ELF-1 (cell line): ENCODE measurements at places on chromosomes 11 and 22.

GRCh38 chr11:73564903-73565302 lies 33.0 kb downstream of the FAM168A start:
- DNase-seq, result no peak

DNA sequence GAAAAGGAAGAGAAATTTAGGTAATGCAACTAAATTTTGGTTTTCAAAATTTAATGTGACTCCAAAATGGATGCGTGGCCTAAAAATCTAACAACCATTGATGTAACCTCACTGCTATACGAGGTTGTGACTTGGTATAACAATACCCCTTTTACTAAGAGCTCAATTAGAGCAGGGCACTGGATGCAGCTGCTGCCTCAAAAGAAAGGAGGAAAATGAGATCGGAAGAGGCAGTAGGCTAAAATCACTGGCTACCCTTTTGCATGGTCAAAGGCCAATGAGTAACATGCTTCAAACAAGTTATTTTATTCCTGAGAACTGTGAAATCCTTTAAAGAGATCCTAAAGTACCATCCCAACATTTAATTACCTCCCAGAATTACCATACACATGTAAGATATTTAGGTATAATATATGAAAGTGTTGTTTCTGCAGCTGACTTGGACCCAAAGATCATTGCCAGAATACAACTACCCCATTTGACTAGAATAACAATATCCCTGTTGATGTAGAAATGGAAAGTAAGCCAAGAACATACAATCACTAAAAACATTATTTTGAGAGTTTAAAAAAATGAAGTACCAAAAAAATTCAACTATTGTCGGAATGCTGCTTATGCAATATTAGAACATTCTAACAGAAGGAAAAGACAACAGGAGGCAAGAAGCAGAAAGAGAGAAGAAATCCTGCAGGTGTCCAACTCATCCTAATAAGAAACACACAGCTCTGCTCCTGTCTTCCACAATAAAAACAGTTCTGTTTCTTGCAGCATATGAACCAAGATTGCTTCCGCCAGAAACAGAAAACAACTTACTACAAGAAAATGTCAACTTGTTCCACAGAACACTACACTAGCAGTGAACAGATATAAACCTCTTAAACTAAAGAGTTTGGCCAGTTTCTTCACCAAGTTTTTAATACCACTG lies 15.0 kb downstream of the SIK3 start:
- no peak for DNase-seq

GRCh38 chr11:70192666-70193410 lies 10.3 kb upstream of the FADD start:
- no peak for DNase-seq

- no peak for DNase-seq
These were observed 16.8 kb downstream of the HSPA8 start for GRCh38 chr11:123045101-123045500.

- no peak for DNase-seq
These were observed 16.9 kb downstream of the RSPH14 start for GRCh38 chr22:23124611-23125511.

GRCh38 chr22:40482391-40482790 lies 112.0 kb downstream of the SGSM3 start:
- DNase-seq, result no peak

DNA sequence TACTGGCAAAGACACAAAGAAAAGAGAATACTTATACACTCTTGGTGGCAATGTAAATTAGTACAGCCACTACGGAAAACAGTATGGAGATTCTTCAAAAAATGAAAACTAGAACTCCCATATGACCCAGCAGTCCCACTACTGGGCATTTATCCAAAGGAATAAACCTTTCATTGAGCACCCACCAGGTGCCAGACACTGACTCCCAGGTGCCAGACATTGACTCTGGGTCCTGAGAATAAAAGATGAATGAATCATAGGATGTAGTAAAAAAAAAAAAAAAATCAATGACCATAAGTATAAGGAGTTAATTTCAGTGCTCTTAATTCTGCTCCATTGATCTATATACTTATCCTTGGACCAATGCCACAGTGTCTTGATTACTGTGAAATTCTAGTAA lies 28.2 kb downstream of the HEPHL1 start:
- no peak for DNase-seq

DNA sequence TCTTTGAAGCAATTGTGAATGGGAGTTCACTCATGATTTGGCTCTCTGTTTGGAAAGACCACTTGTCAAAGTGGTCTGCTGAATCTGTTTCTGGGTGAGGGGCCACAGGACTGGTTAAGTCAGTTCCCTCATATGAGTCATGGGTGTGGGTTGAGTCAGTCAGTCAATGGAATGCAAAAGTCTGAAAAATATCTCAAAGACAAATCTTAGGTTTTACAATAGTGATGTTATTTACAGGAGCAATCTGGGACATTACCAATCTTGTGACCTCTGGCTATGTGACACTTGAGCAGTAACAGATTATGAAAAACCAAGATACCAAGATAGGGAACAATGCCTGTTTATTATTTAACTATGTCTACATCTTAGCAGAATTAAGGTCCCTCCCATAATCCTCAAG lies 311.6 kb downstream of the AASDHPPT start:
- DNase-seq, result peak; percentile 10
